Uterus (tissue), 4 donors: ENCODE measurements at places on chromosomes 4 and X. TPM values are rescaled to one million over a fixed set of nuclear protein-coding genes. Genes with fewer than 3 reads are reported as not detected.

SPANXD gene
- not detected for total RNA-seq

PAGE5 gene
- not detected for total RNA-seq

PI4K2B gene
- total RNA-seq: 2.8 TPM

SPARCL1 gene
- 1,431 TPM for total RNA-seq

- H3K27me3 ChIP-seq: no peaks in the 10 kb centered on the region
- no peaks in the 10 kb centered on the region for H3K36me3 ChIP-seq
- no peak overlapping the region for H3K4me3 ChIP-seq
- H3K4me1 ChIP-seq: no peaks in the 10 kb centered on the region
- no peak overlapping the region for H3K27ac ChIP-seq
Measured at GRCh38 chr4:175884048-175884447, 72.0 kb upstream of the GPM6A start.

GRCh38 chrX:110066488-110067225 lies 63.7 kb downstream of the TMEM164 start:
- H3K27ac ChIP-seq: no peak overlapping the region
- no peaks in the 10 kb centered on the region for H3K36me3 ChIP-seq
- no peak overlapping the region for H3K4me3 ChIP-seq

GRCh38 chr4:158936238-158936637 lies 166.6 kb upstream of the RAPGEF2 start:
- no peak overlapping the region for H3K4me3 ChIP-seq
- DNase-seq: no peak
- no peaks in the 10 kb centered on the region for H3K4me1 ChIP-seq
- H3K27ac ChIP-seq: no peak overlapping the region
- no peaks in the 10 kb centered on the region for H3K27me3 ChIP-seq

DNA sequence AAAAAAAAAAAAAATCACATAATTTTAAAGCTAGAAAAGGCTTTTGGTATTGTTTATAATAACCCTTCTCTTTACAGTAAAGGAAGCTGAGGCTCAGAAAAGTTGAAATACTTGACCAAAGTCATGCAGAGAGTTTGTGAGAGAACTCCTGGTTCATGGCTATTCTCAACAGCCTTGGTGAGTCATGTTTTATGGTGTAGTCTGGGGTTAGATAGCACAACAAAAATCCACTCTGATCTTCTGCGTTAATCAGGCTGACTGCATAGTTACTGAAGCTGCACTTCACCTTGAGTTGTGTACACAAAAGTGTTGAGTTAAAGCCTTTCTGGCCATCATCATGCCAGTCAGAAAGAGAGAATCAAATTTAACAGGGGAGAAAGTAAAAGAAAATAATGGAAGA lies 19.3 kb upstream of the SFRP2 start:
- H3K4me1 ChIP-seq: no peaks in the 10 kb centered on the region
- DNase-seq: no peak
- no peaks in the 10 kb centered on the region for H3K36me3 ChIP-seq

DNA sequence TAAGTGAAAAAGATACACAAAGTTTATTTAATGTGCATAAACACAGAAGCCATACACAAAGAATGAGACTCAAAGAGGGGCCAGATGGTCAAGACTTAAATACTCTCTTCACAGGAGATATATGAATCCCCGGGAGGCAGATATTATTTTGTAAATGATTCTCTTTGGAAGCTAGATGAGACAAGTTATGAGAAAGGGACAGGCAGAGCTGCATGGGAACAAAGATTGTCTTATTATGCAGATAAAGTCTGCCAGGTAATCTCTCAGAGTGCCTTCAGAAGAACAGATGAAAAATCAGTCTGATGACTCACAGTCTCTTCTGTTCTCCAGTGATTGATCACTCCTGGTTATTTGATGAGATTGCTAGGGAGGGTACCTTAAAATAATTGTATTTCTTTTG lies 89.0 kb downstream of the NAF1 start:
- H3K4me1 ChIP-seq: no peaks in the 10 kb centered on the region
- no peaks in the 10 kb centered on the region for H3K27me3 ChIP-seq
- H3K27ac ChIP-seq: no peak overlapping the region
- H3K4me3 ChIP-seq: no peak overlapping the region
- no peak for DNase-seq
- no peaks in the 10 kb centered on the region for H3K36me3 ChIP-seq

GRCh38 chr4:187302457-187303150 lies 578.9 kb upstream of the FAT1 start:
- no peak overlapping the region for H3K4me3 ChIP-seq
- no peak for DNase-seq
- H3K27me3 ChIP-seq: no peaks in the 10 kb centered on the region
- no peaks in the 10 kb centered on the region for H3K4me1 ChIP-seq
- H3K36me3 ChIP-seq: no peaks in the 10 kb centered on the region

- no peak overlapping the region for H3K27ac ChIP-seq
- DNase-seq: no peak
- no peaks in the 10 kb centered on the region for H3K27me3 ChIP-seq
- H3K36me3 ChIP-seq: no peaks in the 10 kb centered on the region
Measured at GRCh38 chr4:123037804-123038203, 115.4 kb upstream of the NUDT6 start.

- H3K36me3 ChIP-seq: no peaks in the 10 kb centered on the region
- H3K27ac ChIP-seq: no peak overlapping the region
- DNase-seq: no peak
- no peak overlapping the region for H3K4me3 ChIP-seq
- no peaks in the 10 kb centered on the region for H3K4me1 ChIP-seq
Measured at GRCh38 chr4:98387345-98388026, 126.3 kb downstream of the RAP1GDS1 start.

GRCh38 chrX:12497832-12498591 lies 293.2 kb upstream of the PRPS2 start:
- H3K27ac ChIP-seq: no peak overlapping the region
- no peaks in the 10 kb centered on the region for H3K36me3 ChIP-seq
- no peaks in the 10 kb centered on the region for H3K4me1 ChIP-seq
- H3K27me3 ChIP-seq: no peaks in the 10 kb centered on the region

- H3K27ac ChIP-seq: peak overlapping the region; percentile 99
- no peaks in the 10 kb centered on the region for H3K4me1 ChIP-seq
- no peak for DNase-seq
- no peaks in the 10 kb centered on the region for H3K27me3 ChIP-seq
- no peak overlapping the region for H3K4me3 ChIP-seq
Measured at GRCh38 chr4:87506974-87507701, 22.0 kb downstream of the SPARCL1 start.

GRCh38 chr4:74202062-74202586 lies 44.2 kb downstream of the MTHFD2L start:
- H3K4me1 ChIP-seq: no peaks in the 10 kb centered on the region
- H3K27me3 ChIP-seq: no peaks in the 10 kb centered on the region
- no peak overlapping the region for H3K4me3 ChIP-seq
- no peak for DNase-seq
- H3K36me3 ChIP-seq: no peaks in the 10 kb centered on the region
- no peak overlapping the region for H3K27ac ChIP-seq

- no peaks in the 10 kb centered on the region for H3K4me1 ChIP-seq
- no peaks in the 10 kb centered on the region for H3K27me3 ChIP-seq
- H3K36me3 ChIP-seq: no peaks in the 10 kb centered on the region
- H3K4me3 ChIP-seq: no peak overlapping the region
Measured at GRCh38 chrX:11787564-11787963, 29.5 kb downstream of the MSL3 start.

DNA sequence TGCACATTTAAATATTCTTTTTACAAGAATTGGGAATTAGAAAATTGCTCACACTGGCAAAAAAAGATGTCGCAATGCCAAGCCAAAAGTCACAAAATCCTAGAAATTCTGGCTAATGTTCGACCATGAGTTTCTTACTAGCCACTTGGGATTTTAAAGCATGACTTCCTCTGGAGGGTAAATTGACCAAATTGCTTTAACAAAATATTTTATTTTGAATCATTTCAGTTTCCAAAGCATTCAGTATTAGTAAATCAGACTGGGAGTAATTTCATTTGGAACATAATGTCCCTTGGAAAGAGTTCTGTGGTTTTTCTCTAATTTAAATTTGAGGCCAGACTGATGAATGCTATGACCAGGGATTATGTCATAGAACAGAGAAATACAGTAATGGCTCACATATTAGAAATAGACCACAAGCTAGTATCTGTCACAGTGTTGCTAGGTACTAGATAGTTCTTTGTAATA lies 7.6 kb upstream of the CXCL5 start:
- no peak overlapping the region for H3K27ac ChIP-seq
- DNase-seq: no peak
- no peaks in the 10 kb centered on the region for H3K36me3 ChIP-seq
- H3K4me1 ChIP-seq: no peaks in the 10 kb centered on the region
- no peaks in the 10 kb centered on the region for H3K27me3 ChIP-seq

DNA sequence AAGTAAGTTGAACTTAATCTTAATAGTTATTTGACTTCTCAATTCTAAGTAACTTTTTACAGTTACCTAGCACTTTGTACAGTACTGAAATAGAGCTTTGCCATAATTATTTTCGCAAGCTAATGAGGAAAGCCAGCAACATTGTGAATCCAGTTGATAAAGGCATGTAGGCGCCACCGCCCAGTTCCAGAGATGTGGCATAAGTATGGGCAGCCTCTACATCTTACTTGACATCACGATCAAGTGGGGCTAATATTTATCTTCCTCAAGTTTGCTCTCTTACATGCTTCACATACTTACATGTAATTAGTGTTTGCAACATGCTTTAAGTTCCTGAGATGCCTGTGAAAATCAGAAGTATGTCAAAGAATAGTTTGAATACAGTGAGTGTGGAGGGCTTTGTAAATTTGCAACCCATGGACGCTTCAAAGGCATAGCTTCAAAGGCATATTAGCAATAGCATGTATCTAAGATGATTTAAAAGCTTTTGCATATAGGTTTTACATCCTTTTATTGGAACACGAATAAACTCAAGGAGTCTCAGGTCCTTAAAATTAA lies 34.9 kb upstream of the VCX3B start:
- H3K27ac ChIP-seq: no peak overlapping the region
- no peak for DNase-seq
- H3K4me1 ChIP-seq: no peaks in the 10 kb centered on the region
- H3K36me3 ChIP-seq: no peaks in the 10 kb centered on the region
- no peaks in the 10 kb centered on the region for H3K27me3 ChIP-seq
- no peak overlapping the region for H3K4me3 ChIP-seq

DNA sequence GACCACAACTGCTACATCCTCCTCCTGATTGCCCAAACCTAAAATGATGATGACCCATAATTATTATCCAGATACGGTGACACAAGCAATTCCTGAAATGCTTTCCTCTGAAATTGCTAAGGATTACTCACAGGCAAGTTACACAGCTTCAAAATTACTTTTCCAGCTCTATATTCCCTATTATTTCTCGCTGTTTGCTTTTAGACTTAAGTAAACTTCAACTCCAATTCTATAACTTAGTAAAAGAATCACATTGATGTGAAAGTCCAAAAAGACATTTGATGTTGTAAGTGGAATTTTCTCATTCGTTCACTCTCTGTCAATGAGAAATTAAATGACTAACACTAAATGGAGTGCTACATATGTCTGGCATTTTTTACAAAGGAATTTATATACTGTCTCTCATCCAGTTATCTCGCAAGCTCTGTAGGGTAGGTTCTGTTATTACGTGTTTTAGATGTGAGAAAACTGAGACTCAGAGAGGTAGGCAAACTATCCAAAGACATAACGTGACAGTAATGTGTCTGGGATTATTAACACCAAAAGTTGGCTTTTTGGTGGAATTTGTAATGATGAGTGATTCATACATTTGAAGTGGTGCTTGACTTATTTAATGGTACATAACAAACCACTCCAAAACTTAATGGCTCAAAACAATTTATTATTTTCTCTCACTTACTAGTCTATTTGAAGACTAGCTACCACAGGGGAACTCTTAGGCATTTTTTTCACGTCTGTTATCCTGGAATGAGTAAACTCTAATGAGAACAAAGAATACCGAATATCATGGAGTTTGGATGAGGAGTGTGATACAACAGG lies 31.5 kb downstream of the PALLD start:
- no peaks in the 10 kb centered on the region for H3K27me3 ChIP-seq
- no peaks in the 10 kb centered on the region for H3K4me1 ChIP-seq
- no peak overlapping the region for H3K27ac ChIP-seq
- no peak for DNase-seq
- H3K4me3 ChIP-seq: no peak overlapping the region

DNA sequence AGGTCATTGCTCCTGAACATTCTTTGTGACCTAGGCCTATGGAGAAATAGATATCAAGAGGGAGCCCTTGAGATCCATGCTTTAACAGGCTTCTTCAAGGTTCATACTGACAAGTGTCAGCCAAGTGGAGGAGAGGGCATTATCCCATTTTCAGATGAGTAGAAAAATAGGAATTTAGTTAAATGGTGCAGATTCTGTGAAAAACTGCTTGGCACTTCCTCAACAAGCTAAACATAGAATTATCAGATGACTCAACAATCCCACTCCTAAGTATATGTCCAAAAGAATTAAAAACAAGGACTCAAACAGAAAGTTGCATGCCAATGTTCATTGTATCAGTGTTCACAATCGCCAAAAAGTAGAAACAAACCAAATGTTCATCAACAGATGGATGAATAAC lies 43.8 kb upstream of the KCNIP4 start:
- H3K4me3 ChIP-seq: no peak overlapping the region
- no peaks in the 10 kb centered on the region for H3K27me3 ChIP-seq
- H3K27ac ChIP-seq: no peak overlapping the region

DNA sequence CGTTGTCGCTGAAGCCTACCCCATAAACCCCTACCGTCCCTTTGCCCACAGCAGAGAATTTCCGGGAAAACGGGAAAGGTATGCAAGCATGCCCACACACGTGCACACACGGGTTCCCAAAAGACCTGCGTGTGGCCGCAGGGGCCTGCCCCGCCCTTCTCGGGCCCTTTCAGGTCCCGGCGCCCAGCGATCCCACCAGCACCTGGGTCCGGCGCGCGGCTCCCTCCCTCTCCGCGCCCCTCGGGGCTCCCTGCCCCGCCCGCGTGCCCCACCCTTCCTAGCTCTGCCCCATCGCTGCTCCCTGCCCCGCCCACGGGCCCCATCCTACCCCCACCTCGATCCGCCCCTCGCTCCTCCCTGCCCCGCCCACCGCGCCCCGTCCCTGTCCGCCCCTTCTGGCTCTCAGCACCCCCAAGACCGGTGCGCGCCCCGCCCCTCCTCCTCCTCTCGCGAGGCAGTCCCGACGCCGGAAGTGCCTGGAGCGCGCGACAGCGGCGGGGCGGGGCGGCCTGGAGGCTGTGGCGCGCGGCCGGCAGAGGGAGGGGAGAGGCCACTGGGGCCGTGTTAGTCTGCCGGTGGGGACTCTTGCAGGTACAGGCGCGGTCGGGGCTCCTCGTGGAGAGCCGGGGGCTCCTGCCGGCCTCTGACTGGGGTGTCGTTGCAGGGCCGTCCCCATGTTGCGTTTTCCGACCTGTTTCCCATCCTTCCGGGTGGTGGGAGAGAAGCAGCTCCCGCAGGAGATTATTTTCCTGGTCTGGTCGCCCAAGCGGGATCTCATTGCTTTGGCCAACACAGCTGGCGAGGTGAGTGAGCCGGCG lies at the start of gene ANAPC4:
Gene ANAPC4 (plus strand): TSS at position 510 of the 818 bp plus-strand sequence. CDS start 165 bp downstream, at position 675.
- no peaks in the 10 kb centered on the region for H3K27me3 ChIP-seq
- peak within 1 kb of the TSS; percentile 62 for H3K4me3 ChIP-seq
- no peaks in the 10 kb centered on the region for H3K36me3 ChIP-seq
- H3K27ac ChIP-seq: peak within 1 kb of the TSS; percentile 77
- DNase-seq: peak; percentile 94
- no peaks in the 10 kb centered on the region for H3K4me1 ChIP-seq
